Stimulated activated CD4-positive, alpha-beta T cell treated with anti-CD3 and anti-CD28 coated beads, Interleukin-4, amount 100 ng/mL, for 4 hours (primary cell): ENCODE measurements at places on chromosomes 13 and 19.

DNA sequence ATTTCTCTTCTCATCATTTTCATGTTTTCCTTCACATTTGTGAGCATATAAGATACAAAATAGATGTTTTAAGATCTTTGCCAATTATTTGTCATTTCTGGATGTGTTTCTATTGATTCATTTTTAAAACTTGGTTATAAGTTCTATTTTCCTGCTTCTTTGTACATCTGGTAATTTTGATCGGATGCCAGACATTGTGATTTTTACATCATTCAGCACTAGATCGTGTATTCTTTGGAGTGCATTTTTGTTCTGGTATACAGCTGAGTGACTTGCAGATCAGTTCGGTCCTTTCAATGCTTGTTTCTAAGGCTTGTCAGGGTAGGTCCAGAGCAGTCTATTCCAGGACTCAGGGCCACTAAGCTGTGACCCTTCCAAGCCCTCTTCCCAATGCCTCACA is 198.2 kb downstream of the KLF12 start:
- no peak for DNase-seq

- no peak for DNase-seq
Measured at GRCh38 chr13:98977568-98978265, at the start of gene DOCK9. DOCK9 (minus strand) TSS chr13:98978064; CDS start chr13:98977909, 155 bp downstream.

DNA sequence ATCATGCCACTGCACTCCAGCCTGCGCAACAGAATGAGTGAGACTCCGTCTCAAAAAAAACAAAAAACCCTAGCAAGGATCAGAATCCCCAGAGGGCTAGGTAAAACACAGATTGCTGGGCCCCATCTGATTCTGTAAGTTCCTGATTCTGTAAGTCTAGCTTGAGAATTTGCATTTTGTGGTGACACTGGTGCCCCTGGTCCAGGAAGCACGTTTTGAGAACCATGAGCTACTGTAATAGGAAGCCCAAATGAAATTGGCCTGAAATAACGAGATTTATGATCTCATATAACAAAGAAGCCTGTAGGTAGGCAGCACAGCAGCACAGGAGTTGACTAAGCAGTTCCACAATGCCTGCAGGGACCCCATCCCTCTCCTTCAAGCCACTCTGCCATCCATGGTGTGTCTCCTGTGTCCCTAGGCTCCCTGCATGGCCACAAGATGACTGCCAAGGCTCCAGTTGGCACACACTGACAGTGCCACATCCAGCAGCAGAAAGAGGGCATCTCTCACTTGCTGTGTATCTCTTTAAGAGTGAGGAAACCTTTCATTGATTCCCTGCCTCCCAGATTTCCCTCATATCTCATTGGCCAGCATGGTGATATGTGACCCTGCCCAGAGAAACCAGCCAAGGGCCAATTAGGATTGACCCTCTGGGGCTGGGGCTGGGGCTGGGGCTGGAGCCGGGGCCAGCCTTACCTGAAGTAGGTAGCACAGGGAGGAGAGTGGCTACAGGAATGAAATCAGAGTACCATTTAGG is 21.7 kb downstream of the SIPA1L3 start:
- DNase-seq, result no peak

DNA sequence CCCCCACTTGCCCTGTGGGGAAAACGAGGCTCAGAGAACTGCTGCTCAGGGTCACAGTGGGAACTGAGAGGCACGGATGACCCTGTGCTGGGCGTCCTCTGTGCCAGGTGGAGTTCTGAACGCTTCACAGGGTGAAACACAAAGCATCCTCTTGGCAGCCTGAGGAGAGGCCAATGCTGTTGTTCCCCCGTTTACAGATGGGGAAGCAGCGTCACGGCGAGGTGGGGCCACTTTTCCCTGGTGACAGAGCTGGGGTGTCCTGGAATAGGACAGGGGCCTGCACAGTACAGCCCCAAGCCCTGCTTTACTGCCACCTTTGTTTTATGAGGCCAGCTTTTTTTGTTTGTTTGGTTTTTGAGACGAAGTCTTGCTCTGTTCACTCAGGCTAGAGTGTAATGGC is 22.1 kb downstream of the DHX34 start:
- DNase-seq, result no peak

- peak; percentile 28 for DNase-seq
Measured at GRCh38 chr19:34336781-34337271, 28.2 kb upstream of the GPI start.

DNA sequence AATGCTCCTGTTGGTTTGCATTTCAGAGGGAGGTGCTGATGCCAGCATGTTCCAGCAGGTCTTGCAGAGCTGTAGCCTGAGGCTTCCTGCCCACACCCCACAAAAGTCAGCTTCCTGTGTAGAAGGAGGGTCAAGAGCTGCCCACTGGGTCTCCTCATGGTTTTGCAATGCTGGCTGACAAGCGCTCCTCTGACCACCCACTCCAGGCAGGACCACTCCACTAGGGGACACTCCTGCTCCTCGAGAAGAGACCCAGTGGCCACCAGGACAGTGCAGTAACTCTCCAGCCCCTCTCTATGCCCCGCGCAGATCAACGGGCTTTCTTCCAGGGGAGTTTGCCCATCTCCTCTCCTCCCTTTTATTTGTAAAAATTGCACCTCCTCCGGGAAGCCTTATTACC is 72.9 kb upstream of the UQCRFS1 start:
- DNase-seq, result no peak

DNA sequence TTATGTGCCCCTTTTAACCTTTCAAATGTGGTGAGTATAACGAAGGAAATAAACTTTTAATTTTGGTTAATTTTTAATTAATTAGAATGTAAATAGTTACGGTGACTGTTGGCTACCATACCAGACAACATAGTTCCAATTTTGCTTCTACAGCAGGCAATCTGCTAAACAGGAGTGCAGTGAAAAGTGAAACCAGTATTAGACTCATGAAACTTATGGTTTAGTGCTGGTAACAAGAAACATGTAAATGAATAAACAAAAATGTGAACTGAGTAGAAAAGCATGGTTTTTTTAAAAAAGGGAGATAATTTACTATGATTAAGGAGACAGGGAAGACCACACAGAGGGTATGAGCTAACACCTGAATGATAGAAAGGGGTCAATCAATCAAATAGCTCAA is 478.4 kb downstream of the PCDH9 start:
- DNase-seq, result no peak

DNA sequence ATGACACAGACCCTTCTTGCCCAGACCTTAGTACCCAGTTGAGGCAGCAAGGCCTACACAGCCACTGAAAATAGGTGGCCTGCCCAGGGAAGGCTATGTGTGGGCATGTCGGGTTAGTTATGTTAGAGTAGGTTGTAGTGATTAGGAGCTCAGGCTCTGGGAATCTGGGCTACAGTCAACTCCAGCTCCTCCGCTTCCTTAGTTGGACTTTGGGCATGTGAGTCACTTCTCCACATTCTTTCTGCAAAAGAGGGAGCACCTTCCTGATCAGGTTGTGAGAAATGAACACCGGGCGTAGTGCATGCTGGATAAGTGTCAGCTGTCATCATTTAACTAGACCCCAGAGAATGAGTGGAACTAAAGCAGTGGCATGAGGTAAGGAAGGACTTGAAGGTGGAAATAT is 64.8 kb downstream of the ARHGAP35 start:
- DNase-seq, result no peak
